ENCODE measurements at places on chromosomes 5 and 9.
A peak's percentile ranks its signal among the peaks of the same experiment; 100 is the strongest.

DNA sequence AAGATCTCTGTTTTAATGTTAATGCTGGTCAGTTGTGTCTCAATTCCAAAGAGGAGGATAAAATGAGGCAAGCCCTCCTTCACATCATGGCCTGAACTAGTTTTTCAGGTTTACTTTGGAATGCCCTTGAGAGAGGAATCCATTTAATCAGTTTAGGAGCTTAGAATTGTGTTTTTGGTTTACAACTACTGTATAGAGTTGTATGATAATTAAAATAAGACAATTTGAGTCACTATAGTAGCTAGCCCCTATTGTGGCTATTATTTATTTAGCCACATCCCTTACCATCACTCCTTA is 107.8 kb upstream of the PRLR start:
- DNase-seq, result no peak

DNA sequence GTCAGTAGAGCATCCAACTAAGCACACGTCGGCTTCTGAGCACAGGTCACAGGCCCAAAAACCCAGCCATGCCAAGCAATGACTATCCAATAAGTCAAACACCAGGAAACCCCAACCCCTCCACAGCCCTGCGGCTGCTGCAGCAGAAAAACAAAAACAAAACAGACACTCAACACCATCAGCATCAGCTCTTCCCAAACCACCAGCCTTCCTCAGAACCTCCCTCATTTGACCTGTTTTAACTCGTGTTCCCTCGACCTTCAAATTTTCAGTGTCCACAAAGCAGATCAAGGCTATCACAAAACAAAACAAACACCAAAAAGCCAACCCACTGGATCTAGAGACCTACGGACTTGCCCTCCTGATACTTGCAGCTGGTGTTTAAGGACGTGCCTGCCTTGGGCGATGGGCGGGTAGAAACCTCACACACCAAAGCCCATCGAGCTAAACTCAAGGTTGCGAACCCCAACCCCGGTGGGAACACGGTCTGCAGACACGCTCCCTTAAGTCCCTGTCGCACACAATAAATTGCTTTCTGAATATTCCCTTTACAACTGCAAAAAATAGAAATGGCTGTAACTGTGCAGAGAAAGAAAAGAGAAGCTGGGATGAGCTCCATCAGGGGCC is 247.1 kb upstream of the ANKRD55 start:
- no peak for DNase-seq

DNA sequence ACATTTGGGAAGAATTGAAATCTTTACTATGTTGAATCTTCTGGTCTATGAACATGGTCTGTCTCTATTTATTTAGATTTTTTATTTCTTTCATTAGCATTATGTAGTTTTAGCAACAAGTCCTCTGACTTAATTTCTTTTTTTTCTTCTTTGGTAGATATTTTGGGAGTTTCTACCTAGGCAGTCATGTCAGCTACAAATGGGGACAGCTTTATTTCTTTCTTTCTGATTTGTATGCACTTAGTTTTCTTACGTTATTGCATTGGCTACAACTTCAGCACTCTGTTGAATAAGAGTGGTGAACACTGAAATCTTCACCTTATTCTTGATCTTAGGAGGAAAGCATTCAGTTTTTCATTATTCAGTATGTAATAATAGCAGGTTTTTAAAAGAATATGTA is 33.5 kb downstream of the SMC5 start:
- no peak for DNase-seq

DNA sequence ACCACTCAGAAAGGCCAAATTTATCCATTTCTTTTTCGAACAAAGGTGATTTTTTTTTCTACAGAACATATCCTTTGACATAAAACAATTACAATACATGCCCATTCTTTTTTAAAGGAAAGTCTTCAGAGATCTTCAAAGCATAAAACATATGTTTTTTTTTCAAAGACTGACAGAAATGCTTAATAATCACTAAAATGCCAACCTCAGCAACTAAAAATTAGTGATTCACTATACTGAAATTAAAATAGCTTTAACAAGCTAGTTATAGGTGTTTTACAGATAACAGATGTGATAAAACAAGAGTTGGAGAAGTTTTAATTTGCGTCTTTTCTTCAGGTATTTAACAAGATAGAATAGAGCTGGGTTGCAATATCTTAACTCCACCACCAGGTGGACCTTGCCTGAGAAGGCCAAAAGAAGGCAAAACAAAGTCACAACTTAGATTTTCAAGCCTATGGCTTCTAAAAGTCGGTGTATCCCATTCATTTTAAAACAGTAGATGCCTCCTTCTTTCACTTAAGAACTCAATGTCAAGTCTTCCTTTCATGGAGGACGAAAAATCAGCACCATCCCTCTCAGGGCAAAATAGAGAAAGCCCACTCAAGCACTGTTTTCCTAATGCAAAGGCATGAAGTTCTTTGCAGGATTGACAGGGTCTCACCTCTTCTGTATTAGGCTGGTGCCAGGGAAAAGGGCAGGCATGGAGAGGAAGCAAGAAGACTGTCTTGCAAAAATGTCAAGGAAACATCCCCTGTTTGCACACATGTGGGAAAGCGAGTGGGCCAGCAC is 31.1 kb upstream of the CPLX2 start:
- DNase-seq, result no peak

GRCh38 chr5:102528600-102528999 is 29.8 kb upstream of the SLCO6A1 start:
- DNase-seq, result no peak

DNA sequence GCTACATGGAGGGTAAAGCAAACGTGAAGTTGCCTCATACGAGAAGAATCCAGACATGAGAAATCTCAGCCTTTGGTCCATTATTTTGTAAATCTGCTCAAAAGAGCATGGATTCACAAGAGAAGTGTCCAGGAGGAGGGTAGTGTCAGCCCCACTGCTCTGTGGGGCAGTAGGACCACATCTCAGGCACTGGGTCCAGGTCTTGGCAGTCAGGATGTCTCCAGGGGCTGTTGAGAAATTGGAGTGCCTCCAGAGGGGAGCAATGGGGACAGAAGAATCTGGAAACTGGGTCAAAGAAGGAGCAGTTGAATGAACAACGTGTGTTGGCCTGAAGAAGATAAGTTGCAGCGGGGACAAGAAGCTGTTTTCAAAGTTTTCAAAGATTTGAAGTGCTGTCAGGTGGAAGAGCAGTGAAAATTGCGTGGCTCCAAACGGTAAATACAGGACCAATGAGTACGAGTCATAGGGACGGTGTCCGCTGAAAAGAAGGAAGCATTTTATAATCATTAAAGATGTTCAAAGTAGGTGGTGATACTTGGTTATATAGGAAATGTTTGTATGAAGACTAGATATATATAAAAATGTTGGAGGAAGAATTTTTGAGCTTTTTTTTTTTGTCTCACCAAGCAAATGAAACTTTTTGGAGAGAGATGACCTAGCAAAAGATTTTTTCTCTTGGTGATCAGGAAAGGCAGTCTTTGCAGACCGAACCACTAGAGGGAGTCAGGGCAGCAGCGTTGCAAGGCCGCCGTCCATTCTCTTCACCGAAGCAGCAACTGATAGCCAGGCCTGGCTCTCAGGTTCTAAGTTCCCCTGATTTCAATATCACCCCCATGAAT is 57.1 kb upstream of the ZBED3 start:
- peak; percentile 47 for DNase-seq

DNA sequence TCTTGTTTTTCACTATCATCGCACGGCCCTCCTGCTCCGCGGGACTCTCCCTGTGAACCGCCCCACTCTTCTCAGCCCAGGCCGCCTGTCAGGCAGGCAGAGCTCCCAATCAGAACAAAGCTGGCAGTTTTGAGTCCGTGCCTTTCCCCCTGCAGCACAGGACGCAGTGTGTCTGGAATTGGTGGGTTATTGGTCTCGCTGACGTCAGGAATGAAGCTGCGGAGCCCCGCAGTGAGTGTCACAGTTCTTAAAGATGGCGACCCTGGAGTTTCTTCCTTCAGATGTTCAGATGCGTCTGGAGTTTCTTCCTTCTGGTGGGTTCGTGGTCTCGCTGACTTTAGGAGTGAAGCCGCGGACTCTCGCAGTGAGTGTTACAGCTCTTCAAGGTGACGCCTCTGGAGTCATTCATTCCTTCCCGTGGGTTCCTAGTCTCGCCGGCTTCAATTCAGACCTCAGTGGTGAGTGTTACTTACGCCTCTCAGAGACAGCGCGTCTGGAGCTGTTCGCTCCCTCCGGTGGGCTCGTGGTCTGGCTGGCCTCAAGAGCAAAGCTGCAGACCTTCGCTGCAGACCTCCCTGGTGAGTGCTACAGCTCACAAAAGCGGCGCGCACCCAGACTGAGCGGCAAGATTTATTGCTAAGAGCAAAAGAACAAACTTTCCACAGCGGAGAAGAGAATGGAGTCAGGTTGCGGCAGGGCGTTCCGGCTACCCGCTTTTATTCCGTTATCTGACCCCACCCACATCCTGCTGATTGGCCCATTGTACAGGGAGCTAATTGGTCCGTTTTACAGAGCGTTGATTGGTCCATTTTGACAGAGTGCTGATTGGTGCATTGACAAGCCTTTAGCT is 7.4 kb downstream of the ZDHHC11B start:
- DNase-seq, result no peak

GRCh38 chr5:115389799-115390382 is 93.4 kb upstream of the CCDC112 start:
- DNase-seq, result no peak

All from stimulated activated CD4-positive, alpha-beta T cell treated with anti-CD3 and anti-CD28 coated beads, TNF-alpha, amount 100 ng/mL, for 48 hours (primary cell).